ENCODE measurements at places on chromosomes 5 and 9. TPM values are rescaled to one million over a fixed set of nuclear protein-coding genes. Genes with fewer than 3 reads are reported as not detected.

DNA sequence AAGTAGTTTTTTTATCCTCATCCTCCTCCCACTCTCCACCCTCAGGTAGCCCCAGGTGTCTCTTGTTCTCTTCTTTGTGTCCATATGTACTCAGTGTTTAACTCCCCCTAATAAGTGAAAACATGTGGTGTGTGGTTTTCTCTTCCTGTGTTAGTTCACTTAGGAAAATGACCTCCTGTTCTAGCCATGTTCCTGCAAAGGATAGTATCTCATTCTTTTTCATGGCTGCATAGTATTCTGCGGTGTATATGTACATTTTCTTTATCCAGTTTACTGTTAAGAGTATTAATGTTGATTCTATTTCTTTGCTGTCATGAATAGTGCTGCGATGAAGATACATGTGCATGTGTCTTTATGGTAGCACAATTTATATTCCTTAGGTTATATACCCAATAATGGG is 68.4 kb upstream of the RANBP3L start:
- no peak for DNase-seq

- DNase-seq = no peak
These were observed 914 bp upstream of the CD72 start for GRCh38 chr9:35618854-35619799.

- DNase-seq = no peak
These were observed 281.2 kb upstream of the RGMB start for GRCh38 chr5:98492258-98492657.

The RNF145 gene
- 58.8 TPM for total RNA-seq

The IL13 gene
- total RNA-seq = not detected

The PAPPA gene
- total RNA-seq = 0.99 TPM

The IFNA2 gene
- not detected for total RNA-seq

Measured in colonic mucosa (tissue), 4 donors.